ENCODE measurements at places on chromosomes 7 and 10. TPM values are rescaled to one million over a fixed set of nuclear protein-coding genes. Genes with fewer than 3 reads are reported as not detected.

ING3 gene
- 12.7 TPM for total RNA-seq

ACTR3C gene
- total RNA-seq: 17.6 TPM

OPALIN gene
- total RNA-seq: not detected

DNA sequence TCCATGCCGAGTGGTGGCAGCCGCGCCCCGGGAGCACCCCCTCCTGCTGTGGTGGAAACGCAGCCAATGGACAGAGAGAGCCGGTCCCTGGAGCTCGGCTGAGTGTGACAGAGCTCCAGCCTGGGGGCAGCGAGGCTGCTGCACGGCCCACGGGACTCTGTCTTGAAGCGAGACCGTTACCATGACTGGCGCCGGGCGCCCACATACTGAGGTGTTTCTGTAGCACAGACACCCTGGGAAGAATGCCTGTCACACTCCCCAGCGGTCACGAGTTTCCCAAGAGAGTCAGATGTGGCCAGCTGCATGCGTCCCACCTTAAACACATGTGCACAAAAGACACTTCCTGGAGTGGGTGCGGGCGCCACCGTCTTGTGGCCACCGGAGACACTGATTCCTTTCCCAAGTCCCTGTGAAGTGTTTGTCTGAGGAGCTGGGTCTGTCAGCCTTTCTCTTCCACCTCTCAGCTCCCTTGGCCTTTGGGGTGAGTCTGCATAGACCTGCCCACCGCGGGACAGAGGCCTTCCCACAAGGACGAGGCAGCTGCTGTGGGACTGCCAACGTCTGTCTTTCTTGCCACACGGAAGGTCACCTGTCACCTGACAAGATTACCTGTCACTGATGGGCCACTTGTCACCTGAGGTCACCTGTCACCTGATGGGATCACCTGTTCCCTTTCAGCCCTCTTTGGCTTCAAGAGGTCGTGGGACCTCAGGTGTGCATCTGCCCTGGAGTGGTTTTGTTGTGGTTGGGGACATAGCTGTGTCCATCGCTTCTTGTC lies 94.6 kb downstream of the DNAJB6 start:
- H3K4me1 ChIP-seq: no peaks in the 10 kb centered on the region
- no peak overlapping the region for H3K4me3 ChIP-seq
- H3K27ac ChIP-seq: no peak overlapping the region
- no peaks in the 10 kb centered on the region for H3K27me3 ChIP-seq
- no peak for DNase-seq

DNA sequence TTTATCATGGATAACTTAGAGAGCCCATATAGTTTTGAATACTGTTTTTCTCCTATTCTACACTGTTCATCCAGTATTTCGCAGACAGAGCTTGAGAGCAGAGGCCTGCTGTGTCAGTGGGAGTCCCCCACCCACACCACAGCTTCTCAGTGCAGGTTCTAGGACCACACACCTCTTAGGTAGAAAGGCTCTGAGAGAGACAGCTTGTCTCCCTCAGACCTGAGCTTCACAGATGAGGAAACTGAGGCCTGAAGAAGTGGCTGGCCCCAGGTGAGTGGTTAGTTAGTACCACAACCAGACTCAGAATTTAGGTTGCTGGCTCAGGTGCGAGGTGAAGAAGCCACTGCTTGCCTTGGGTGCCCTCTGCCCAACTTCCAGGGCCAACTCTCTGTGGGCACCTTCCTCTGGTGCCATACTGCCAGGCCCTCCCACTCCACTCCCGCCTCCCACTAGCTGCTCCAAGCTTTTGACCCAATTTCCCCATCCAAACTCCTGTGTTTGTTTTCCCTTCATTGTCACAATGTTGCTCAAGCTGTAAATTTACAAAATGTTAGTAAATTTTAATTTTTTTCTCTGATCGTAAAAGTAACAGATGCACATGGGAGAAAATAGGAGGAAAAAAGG lies 7.6 kb upstream of the HILPDA start:
- H3K36me3 ChIP-seq: no peaks in the 10 kb centered on the region
- peaks cover 6% of the 10 kb centered on the region for H3K4me1 ChIP-seq
- no peak for DNase-seq
- H3K27ac ChIP-seq: no peak overlapping the region
- no peak overlapping the region for H3K4me3 ChIP-seq

GRCh38 chr7:76151932-76152331 lies 49.8 kb upstream of the SRRM3 start:
- no peaks in the 10 kb centered on the region for H3K27me3 ChIP-seq
- no peak overlapping the region for H3K4me3 ChIP-seq
- no peak overlapping the region for H3K27ac ChIP-seq
- no peaks in the 10 kb centered on the region for H3K4me1 ChIP-seq

DNA sequence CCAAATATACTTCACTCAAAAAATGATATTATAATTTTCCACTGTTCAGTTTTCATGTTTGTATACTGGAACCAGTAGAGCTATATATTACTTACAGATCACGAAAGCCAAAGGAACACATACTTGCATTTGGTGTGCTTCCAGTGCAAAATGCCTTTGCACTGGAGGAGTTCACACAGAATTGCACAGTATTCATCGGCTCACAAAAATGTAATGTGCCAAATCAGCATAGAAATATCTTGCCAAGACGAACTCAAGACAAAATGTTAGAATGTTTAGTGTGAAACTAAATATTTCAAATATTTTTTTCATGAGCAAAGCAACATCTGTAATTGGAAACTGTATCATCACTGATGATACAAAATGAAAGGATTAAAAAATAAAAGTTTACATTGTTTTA lies 646.2 kb upstream of the SEMA3D start:
- H3K4me1 ChIP-seq: no peaks in the 10 kb centered on the region
- DNase-seq: no peak
- no peaks in the 10 kb centered on the region for H3K27me3 ChIP-seq

- H3K27ac ChIP-seq: no peak overlapping the region
- DNase-seq: no peak
- no peak overlapping the region for H3K4me3 ChIP-seq
- H3K4me1 ChIP-seq: no peaks in the 10 kb centered on the region
- peaks cover 8% of the 10 kb centered on the region for H3K27me3 ChIP-seq
Observed at GRCh38 chr10:101054351-101054750, 7.4 kb upstream of the KAZALD1 start.

DNA sequence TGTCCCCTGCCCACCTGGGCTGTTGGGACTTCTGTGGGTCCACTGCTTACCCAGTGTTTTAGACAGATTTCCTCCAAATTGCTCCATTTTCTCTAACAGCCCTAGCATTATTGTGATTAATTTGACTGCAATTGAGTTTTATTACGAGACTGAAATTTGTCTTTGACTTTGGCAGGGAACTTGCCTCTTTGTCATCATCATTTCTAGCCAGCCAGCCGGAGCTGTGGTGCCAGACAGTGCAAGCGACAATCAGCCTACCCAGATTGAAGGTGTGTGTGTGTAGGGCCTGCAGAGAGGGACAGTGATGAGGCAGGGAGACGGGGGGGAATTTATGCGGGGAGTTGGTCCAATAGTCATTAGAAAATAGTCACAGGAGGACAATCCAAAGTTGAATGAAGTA lies 743.0 kb downstream of the NRG3 start:
- H3K4me3 ChIP-seq: no peak overlapping the region
- H3K4me1 ChIP-seq: no peaks in the 10 kb centered on the region
- no peak for DNase-seq
- H3K27ac ChIP-seq: no peak overlapping the region

DNA sequence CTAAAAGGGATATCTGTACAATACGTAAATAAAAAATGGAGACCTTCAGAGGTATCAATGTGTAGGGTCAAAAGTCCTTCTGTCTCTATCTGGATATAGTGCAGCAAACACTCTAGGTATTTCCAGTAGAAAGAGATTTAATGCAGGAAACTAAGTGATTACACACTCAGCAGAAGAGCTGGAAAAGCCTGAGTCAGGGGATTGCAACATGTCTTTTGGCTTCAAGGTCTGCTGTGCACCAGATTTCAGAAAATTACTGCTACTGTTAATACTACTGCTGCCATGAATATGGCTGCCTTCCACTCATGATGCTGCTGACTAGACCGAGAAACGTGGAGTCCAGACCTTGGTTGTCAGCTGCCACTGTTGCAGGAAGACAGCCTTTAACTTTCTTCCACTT lies 94.9 kb upstream of the DLX6 start:
- no peak overlapping the region for H3K27ac ChIP-seq
- H3K27me3 ChIP-seq: no peaks in the 10 kb centered on the region
- no peak for DNase-seq

DNA sequence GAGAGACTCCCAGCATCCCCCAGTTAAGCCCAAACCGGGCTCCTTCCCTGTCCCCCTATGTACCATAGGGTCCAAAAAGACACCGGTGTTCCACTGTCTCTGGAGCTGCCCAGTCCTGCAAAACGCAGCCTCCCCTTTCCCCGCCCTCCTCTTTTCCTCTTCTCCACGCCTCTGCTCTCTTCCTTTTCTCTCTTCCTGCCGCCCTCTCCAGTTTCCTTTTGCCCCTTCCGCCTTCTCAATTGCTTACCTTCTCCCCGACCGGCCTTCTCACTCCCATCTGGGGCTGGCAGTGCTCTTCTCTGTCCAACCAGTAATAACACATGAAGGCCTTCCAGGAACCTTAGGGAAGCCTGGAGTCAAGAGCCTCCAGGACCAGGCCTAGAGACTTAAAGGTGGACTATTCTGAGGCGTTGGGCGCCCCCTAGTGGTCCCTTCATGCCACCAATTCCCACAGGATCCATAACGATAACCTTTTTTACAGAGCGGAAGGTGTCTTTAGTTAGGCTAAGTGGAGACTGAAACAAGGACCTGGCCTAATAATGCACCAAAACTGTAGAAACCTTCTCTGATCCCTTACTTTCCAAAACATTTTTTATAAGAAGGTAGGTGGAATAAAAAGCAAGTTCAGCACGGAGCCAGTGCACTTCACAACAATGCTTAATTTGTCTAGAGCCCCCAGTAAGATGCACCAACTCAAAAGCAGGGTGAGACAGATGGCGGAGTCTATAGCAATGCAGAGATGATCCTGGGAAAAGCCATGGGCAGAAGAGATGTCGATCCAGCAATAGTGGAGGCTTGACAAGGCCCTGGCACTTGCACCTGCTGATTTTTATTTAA lies 27.2 kb upstream of the MSRB2 start:
- no peak overlapping the region for H3K27ac ChIP-seq
- no peak overlapping the region for H3K4me3 ChIP-seq
- peaks cover 8% of the 10 kb centered on the region for H3K4me1 ChIP-seq
- no peaks in the 10 kb centered on the region for H3K27me3 ChIP-seq
- DNase-seq: peak; percentile 85

GRCh38 chr7:30703756-30704155 lies 21.5 kb upstream of the CRHR2 start:
- DNase-seq: no peak
- no peak overlapping the region for H3K4me3 ChIP-seq
- H3K4me1 ChIP-seq: no peaks in the 10 kb centered on the region
- no peaks in the 10 kb centered on the region for H3K36me3 ChIP-seq
- no peaks in the 10 kb centered on the region for H3K27me3 ChIP-seq

DNA sequence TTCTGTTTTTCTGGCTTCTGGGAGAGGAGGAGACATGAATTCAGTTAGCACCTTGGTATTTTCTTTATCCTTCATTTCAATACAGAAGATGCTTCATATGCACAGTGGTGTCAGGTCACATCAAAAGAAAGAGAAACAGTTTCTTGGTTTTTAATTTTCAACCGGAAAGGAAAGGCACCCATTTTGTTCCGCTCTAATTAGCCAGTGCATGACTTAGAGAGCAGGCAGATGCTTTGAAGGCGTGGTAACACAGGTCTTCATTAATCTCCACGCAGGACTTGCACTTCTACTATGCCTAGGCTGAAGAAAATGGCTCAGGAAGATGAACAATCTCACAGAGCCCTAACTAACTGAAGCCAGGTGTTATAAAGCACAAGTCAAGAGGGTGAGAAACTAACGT lies 70.4 kb upstream of the ATRNL1 start:
- no peaks in the 10 kb centered on the region for H3K36me3 ChIP-seq
- DNase-seq: no peak
- H3K27me3 ChIP-seq: no peaks in the 10 kb centered on the region

GRCh38 chr7:16205466-16205865 lies 215.9 kb downstream of the CRPPA start:
- H3K4me1 ChIP-seq: peaks cover 7% of the 10 kb centered on the region
- H3K27ac ChIP-seq: no peak overlapping the region
- no peak overlapping the region for H3K4me3 ChIP-seq
- H3K27me3 ChIP-seq: no peaks in the 10 kb centered on the region
- no peaks in the 10 kb centered on the region for H3K36me3 ChIP-seq

DNA sequence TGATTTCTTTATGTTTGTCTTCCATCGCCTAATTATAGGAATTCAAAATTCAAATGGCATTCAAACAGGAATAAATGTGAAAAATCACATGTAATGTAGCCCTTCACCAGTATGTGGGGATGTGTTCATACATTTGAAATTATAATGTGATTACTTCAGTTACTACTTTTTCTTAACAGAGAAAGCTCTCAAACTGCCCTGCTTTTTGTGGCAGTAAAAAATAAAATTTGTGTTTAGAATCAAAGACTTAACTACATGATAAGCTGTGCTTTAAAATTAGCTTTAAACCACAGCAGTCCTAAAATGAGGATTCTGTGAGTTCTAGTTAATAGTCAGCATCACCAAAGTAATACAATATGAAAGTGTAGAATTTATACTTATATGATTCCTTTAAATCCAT lies 7.8 kb upstream of the HERC4 start:
- H3K27ac ChIP-seq: no peak overlapping the region
- no peaks in the 10 kb centered on the region for H3K27me3 ChIP-seq
- no peaks in the 10 kb centered on the region for H3K4me1 ChIP-seq
- no peak overlapping the region for H3K4me3 ChIP-seq
- no peak for DNase-seq

DNA sequence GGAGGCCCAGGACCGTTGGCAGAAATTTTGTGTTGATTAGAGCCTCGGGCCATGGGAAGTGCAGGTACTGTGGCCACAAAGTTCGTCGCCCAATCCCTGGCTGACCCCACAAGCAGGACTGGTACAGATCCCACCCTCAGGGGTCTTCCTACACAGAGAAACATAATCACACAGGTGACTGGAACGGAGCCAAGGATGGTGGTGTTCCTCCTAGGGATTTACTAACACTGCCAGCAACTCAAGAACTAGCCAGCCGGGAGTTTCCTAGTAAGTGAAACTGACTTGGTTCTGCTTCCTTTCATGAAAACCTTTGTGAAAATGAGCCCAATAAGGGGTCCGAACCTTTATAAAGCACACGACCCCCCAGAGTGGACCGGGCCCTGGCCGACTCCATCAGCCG lies 5.7 kb downstream of the CUX1 start:
- no peak for DNase-seq
- no peak overlapping the region for H3K27ac ChIP-seq
- H3K4me3 ChIP-seq: no peak overlapping the region
- H3K4me1 ChIP-seq: no peaks in the 10 kb centered on the region
- no peaks in the 10 kb centered on the region for H3K36me3 ChIP-seq

- no peak overlapping the region for H3K27ac ChIP-seq
- H3K4me1 ChIP-seq: no peaks in the 10 kb centered on the region
- H3K27me3 ChIP-seq: no peaks in the 10 kb centered on the region
- no peak overlapping the region for H3K4me3 ChIP-seq
- DNase-seq: no peak
Observed at GRCh38 chr7:39985398-39985918, 35.4 kb downstream of the CDK13 start.

GRCh38 chr10:60606343-60607080 lies 171.8 kb upstream of the CDK1 start:
- DNase-seq: no peak
- H3K4me1 ChIP-seq: no peaks in the 10 kb centered on the region
- no peak overlapping the region for H3K27ac ChIP-seq
- no peaks in the 10 kb centered on the region for H3K27me3 ChIP-seq
- no peak overlapping the region for H3K4me3 ChIP-seq
